Activated CD8-positive, alpha-beta memory T cell treated with anti-CD3 and anti-CD28 coated beads for 1 hour (primary cell): ENCODE measurements at places on chromosomes 3 and 15.
A peak's percentile ranks its signal among the peaks of the same experiment; 100 is the strongest.

DNA sequence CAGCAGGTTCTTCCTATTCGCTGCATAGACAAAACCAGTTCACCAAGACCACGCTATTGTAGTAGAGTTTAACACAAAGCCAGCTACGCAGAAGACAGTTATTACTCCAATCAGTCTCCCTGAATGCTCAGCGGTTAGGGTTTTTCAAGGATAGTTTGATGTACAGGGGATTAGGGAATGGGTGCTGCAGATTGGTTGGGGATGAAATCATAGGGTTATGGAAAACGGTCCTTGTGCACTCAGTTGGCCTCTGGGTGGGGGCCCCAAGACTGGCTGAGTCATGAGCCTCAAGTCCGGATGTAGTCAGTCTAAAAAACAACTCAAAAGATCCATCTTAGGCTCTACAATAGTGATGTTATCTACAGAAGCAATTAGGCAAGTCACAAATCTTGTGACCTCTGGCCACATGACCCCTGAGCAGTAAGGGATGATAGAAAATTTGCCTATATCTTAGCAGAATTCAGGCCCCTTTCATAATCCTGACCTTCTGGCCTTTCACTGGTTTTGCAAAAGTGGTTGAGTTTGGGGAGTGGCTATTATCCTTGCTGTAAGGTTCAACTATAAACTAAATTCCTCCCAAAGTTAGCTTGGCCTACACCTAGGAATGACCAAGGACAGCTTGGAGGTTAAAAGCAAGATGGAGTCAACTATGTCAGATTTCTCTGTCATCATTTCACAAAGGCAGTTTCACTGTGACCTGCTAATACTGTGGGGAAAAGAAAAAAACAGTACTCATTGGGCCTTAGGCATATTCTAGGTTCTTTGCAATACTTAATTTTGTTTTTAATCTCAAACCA is 57.7 kb downstream of the LIPC start:
- DNase-seq: no peak

- DNase-seq: no peak
Measured at GRCh38 chr3:519026-519425, 322.5 kb downstream of the CHL1 start.

- DNase-seq: peak; percentile 5
Measured at GRCh38 chr3:52339612-52340011, 23.5 kb downstream of the DNAH1 start.

DNA sequence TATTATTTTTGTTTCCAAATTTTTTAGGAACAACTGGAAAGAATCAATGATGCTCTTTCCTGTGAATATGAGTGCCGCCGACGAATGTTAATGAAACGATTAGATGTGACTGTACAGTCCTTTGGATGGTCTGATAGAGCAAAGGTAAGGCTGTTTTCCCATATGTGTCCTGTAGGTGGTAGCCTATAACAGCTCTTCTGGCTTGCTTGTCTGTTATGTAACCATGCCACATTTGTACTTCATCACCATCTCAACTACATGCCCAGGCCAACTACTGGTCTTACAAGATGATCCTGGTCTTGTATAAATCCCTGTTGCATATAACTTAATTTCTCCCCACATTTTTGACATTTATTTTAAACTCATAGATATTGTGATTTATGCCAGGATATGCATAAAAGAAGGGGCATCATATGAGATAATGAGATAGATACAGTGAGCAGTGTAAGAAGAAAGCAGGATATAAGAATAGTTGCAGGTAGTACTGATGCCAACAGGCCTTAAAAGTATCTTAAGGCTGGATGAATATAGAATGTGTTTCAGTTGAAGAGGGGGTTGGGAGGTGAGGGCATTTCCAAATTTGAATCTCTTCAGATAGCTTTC is 20.3 kb downstream of the FAM98B start:
- DNase-seq: no peak

- no peak for DNase-seq
Measured at GRCh38 chr3:45134758-45135521, 11.2 kb downstream of the CDCP1 start.

DNA sequence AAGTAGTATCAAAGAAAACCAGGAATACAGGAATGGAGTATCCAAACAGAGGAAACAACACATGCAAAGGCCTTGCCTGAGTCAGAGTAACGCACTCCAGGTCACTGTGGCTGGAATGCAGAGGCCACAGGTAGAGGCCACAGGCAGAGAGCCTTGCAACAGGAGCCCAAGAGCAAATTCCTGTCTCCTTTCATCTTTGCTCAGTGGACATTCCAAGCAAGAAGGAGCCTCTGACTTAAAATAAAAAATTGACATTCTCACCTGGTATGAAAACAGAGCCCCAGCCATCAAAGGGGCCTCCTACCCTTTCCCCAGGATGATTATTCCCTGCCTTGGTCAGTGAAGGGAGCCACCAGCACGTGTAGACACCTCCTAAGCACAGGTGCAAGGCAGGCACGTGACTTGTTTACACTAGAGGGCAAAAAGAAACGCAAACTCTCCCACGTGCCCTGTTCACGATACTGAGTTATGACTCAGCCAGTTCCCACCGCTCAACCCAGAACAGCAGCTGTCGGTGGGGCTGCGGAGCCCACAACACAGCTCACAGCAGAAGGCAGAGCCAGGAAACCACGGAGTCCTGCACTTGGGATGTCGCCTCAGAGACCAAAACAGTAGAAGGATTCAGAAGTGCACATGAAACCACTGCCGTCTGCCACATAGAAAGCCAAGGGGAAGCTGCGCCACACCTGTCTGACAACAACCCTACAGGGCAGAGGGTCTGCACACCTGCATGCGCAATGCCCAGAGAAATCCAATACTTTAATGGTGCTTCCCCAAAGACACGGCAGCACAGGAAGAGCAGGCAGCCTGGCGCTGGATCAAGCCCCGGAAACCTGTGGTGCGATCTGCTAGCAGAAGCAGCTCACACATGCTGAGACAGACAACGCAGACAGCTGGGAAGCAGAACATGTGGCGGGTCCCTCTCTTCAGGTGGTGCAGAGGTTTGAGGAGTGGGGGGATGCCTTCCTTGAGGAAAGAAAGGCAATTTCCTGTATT is 52.1 kb downstream of the ITGB5 start:
- no peak for DNase-seq
